ENCODE measurements at places on chromosomes 5 and 9.
A peak's percentile ranks its signal among the peaks of the same experiment; 100 is the strongest.

DNA sequence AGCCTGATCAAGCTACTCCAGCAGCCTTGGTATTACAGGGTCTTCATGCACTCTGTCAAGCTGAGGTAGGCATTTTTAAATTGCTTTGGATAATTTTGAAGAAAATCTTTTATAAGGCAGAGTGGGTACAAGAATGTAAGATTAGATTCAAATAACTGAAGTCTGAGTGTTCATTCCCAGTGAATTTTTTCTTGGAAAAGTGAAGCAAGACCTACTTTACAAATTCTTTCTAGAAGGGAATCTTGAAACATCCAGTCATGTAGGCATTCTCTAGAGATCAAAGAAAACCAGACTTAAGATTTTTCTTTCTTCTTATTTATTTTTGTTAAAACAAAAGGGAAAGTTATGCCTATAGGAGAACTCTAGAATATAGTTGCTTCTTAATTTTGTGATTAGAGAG lies 139.0 kb downstream of the FOCAD start:
- H3K27me3 ChIP-seq, result no peaks in the 10 kb centered on the region
- DNase-seq, result no peak
- H3K27ac ChIP-seq, result no peak overlapping the region
- no peaks in the 10 kb centered on the region for H3K4me1 ChIP-seq

DNA sequence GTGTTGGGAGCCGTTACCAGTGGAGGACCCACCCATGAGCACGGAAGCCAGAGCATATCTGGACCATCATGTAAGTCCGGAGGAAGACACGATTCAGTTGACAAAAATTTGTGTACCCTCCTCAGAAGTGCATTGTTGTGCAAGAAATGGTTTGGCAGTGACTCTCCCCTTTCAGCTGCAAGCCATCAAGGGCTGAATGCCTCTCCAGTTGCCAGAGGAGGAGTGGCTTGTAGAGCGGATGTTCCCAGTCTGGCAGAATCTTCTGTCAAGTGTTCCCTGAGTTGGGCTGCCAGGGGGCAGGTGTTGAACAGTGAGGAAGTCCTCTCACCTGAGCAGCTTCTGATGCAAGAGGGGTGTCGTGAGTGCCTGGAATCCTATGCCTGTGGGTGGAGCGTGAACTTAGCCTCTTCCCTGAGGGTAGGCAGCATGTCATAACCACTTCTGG lies 27.6 kb upstream of the CDKN2AIPNL start:
- peaks cover 32% of the 10 kb centered on the region for H3K4me1 ChIP-seq
- DNase-seq, result peak; percentile 76
- no peak overlapping the region for H3K4me3 ChIP-seq

- peak overlapping the region; percentile 55 for H3K27ac ChIP-seq
- H3K4me1 ChIP-seq, result peaks cover 13% of the 10 kb centered on the region
- no peak overlapping the region for H3K4me3 ChIP-seq
- H3K27me3 ChIP-seq, result peaks cover 27% of the 10 kb centered on the region
- peaks cover 9% of the 10 kb centered on the region for H3K36me3 ChIP-seq
These were observed 2.9 kb upstream of the PTGER4 start for GRCh38 chr5:40676613-40677343.

DNA sequence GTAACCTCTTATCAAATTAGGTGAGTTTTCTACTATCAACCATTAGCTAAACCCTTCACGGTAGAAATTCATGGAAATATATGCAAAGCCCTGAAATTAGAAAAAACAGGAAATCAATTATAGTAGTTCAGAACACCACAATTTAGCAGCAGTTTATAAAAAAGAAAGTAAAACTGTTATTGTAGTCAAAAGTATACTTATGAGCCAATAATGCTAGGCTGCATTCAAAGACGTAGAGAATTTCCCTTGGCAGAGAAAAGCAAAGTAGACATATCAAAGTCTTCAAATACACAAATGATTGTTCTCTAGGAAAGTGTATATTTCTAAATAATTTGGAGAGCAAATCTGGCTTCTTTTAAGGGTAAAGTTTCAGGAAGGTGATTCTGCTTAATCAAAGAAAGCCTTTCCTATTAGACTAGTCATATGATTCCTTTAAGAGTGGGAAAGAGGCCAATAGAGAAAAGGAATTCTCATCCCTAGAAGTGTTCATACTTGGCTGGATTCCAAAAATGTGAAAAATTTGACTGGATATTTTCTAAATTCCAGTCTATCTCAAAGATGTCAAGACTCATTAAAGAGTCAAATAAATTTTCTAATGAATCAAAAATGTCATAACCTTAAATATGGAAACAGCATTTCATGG lies 185.5 kb downstream of the SMC2 start:
- DNase-seq, result no peak
- H3K27ac ChIP-seq, result no peak overlapping the region
- no peaks in the 10 kb centered on the region for H3K27me3 ChIP-seq
- H3K4me3 ChIP-seq, result no peak overlapping the region

GRCh38 chr9:35518981-35519679 lies 29.2 kb downstream of the RUSC2 start:
- peak overlapping the region; percentile 66 for H3K27ac ChIP-seq
- H3K27me3 ChIP-seq, result no peaks in the 10 kb centered on the region
- no peak for DNase-seq
- H3K4me3 ChIP-seq, result no peak overlapping the region
- no peaks in the 10 kb centered on the region for H3K36me3 ChIP-seq

DNA sequence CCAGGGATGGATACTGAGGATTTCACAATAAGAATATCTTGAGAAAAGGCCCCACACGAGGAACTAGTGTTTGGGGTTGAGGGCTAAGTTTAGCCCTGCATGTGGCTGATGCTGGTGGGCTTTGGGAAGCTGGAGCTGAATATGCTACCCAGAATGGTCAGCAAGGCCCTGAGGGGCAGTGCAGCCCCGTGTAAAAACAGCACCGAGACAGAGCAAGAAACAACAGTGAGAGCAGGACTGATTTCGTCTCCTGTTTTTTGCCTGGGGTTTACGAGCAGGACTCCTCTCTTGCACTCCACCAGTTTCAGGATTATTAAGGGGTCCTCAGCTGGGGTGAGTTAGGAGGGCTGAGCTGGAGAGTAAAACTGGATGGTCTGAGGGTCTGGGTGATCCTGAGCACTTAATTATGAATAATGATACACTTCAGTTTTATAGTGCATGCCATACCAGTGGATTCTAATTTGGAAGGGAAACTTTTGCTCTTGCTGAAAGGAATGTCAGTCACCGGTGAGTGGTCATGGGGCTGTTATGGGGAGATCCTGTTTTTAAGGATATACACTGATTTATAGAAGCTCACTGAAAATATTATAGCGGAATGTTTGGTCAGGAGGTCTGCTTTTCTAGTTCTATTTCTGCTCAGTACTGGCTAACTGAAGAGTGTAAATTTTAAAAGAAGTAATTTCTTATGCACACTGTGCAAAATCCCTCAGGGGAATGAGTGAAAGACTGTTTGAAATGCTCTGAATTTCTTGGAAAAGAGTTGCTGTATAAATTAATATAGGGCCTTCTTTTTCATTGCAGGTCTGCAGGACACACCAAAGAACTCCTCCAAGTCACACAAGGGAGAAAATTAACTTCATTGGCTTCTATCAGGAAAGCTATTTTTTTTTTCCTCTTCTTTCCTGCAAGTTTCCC lies 42.7 kb upstream of the NFIB start:
- H3K4me1 ChIP-seq, result peaks cover 17% of the 10 kb centered on the region
- no peak overlapping the region for H3K27ac ChIP-seq
- no peaks in the 10 kb centered on the region for H3K36me3 ChIP-seq
- H3K27me3 ChIP-seq, result no peaks in the 10 kb centered on the region
- no peak overlapping the region for H3K4me3 ChIP-seq

- no peak for DNase-seq
- peaks cover 14% of the 10 kb centered on the region for H3K36me3 ChIP-seq
- H3K27me3 ChIP-seq, result no peaks in the 10 kb centered on the region
- H3K4me3 ChIP-seq, result no peak overlapping the region
- H3K4me1 ChIP-seq, result peaks cover 13% of the 10 kb centered on the region
These were observed 26.1 kb downstream of the AP3B1 start for GRCh38 chr5:78268356-78268755.

GRCh38 chr5:147983742-147984141 lies 77.4 kb upstream of the C5orf46 start:
- no peaks in the 10 kb centered on the region for H3K27me3 ChIP-seq
- no peaks in the 10 kb centered on the region for H3K4me1 ChIP-seq
- H3K4me3 ChIP-seq, result no peak overlapping the region

GRCh38 chr9:35195683-35196082 lies 33.9 kb downstream of the UNC13B start:
- no peaks in the 10 kb centered on the region for H3K27me3 ChIP-seq
- H3K4me3 ChIP-seq, result no peak overlapping the region
- H3K27ac ChIP-seq, result no peak overlapping the region

DNA sequence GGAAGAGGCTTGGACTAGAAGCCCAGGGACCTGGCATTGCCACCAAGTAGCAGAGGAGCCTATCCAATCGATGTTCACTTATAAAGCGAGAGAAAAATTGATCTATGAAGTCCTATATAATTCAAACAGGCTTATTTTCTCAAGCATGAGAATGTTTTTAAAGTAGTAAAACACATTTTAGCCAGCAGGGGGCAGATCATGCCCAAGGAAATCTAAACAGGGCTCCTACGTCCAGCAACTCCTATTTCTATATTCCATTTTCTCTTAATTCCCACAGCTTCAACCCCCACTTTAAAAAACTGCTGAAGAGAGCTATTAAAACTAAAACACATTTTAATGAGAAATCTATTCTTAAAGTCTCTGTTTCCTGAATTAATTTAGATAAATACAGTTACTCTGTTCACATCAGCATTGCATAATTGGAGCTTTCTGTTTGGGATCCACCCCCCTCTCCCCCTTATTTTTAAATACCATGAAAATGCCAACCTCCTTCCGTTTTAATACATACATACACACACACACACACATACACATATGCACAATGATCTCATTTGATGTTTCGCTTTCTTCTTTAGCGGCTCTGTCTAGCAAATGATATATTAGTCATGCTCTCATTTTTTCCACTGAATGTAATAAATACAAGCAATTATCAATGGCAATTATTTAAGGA lies 144.9 kb downstream of the MYO10 start:
- H3K4me3 ChIP-seq, result no peak overlapping the region
- no peaks in the 10 kb centered on the region for H3K36me3 ChIP-seq
- no peaks in the 10 kb centered on the region for H3K27me3 ChIP-seq
- DNase-seq, result no peak
- H3K4me1 ChIP-seq, result no peaks in the 10 kb centered on the region
- H3K27ac ChIP-seq, result peak overlapping the region; percentile 34

GRCh38 chr9:128192601-128193371 lies 1.4 kb upstream of the CIZ1 start:
- H3K27me3 ChIP-seq, result no peaks in the 10 kb centered on the region
- H3K27ac ChIP-seq, result peak overlapping the region; percentile 72
- peaks cover 7% of the 10 kb centered on the region for H3K4me1 ChIP-seq
- peak overlapping the region; percentile 17 for H3K4me3 ChIP-seq
- DNase-seq, result peak; percentile 67
- peaks cover 19% of the 10 kb centered on the region for H3K36me3 ChIP-seq

- H3K27ac ChIP-seq, result no peak overlapping the region
- no peak overlapping the region for H3K4me3 ChIP-seq
- peaks cover 100% of the 10 kb centered on the region for H3K27me3 ChIP-seq
- H3K4me1 ChIP-seq, result peaks cover 16% of the 10 kb centered on the region
- no peak for DNase-seq
These were observed 597 bp upstream of the IRX4 start for GRCh38 chr5:1883120-1883924.

GRCh38 chr9:117313989-117314388 lies 100.9 kb downstream of the ASTN2 start:
- no peak overlapping the region for H3K4me3 ChIP-seq
- no peak overlapping the region for H3K27ac ChIP-seq
- H3K4me1 ChIP-seq, result no peaks in the 10 kb centered on the region
- no peaks in the 10 kb centered on the region for H3K36me3 ChIP-seq

DNA sequence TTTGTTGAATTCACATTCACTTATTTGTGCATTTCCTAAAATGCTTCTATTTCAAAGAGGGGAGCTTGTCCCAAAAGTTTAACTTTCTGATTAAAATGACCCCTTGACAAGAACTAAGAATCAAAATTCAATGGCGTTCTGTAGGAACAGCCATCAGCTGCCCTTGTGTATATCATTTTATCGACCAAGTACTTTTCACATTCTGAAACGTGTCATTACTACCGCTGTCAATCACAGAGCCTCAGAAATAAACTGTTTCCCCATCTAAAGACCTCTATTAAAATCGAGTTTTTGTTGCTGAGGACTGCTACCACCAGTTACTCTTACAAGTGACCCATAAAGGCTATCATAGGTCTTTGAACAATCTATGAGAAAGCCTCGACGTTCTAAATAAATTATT lies 1.6 kb upstream of the FOXD1 start:
- H3K27ac ChIP-seq, result no peak overlapping the region
- no peak overlapping the region for H3K4me3 ChIP-seq
- H3K4me1 ChIP-seq, result peaks cover 26% of the 10 kb centered on the region
- H3K27me3 ChIP-seq, result peaks cover 96% of the 10 kb centered on the region
- H3K36me3 ChIP-seq, result no peaks in the 10 kb centered on the region

- H3K27ac ChIP-seq, result no peak overlapping the region
- no peaks in the 10 kb centered on the region for H3K36me3 ChIP-seq
- H3K27me3 ChIP-seq, result no peaks in the 10 kb centered on the region
- no peak overlapping the region for H3K4me3 ChIP-seq
- DNase-seq, result no peak
These were observed 217.9 kb upstream of the KLF4 start for GRCh38 chr9:107707428-107707837.

DNA sequence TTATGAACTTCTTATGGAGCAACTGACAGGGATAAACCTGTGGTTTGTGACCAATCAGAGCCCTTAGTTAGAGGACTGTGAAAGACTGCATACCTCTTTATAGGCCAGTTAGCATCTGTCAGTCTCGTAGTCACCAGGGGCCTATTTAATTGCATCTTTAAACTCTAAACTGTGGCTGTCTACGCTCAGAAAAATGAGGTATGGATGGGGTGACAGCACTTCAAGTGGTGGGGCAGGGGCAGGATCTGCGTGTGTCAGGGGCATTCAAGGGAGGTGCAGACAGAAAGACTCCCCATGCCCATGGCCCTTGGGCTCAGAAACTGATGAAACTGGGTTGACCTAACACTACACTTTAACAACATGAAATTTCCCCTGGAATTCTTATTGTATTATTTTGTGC lies 132.6 kb upstream of the TBCA start:
- DNase-seq, result no peak
- H3K27ac ChIP-seq, result no peak overlapping the region
- no peak overlapping the region for H3K4me3 ChIP-seq
- no peaks in the 10 kb centered on the region for H3K36me3 ChIP-seq
- no peaks in the 10 kb centered on the region for H3K27me3 ChIP-seq
- H3K4me1 ChIP-seq, result no peaks in the 10 kb centered on the region

DNA sequence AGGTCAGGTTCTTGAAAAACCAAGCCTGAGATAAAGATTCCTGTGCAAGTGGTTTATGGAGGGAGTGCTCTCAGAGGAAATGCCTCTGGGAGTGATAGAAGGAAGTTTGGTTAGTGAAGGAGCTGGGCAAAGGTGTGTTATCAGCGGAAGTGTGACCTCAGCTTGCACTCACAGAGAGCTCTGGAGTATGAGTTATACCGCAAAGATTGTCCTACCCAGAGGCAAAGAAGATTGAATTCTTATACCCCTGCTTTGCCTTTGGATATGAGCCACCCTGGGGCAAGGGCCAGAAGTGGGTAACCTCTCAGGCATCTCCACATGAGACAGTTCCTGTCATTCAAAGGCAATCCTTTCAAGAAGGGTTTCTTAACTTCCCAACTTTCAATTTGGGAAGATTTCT lies 145.6 kb downstream of the MUSK start:
- H3K27ac ChIP-seq, result no peak overlapping the region
- H3K4me1 ChIP-seq, result no peaks in the 10 kb centered on the region
- no peak for DNase-seq
- no peaks in the 10 kb centered on the region for H3K27me3 ChIP-seq

- H3K4me3 ChIP-seq, result peak overlapping the region; percentile 87
- peak overlapping the region; percentile 95 for H3K27ac ChIP-seq
- H3K4me1 ChIP-seq, result peaks cover 5% of the 10 kb centered on the region
- H3K36me3 ChIP-seq, result no peaks in the 10 kb centered on the region
- no peak for DNase-seq
These were observed 1.3 kb upstream of the GNAQ start for GRCh38 chr9:78032730-78033457.

Measured in left lung (tissue), 14 donors.